Esophagus squamous epithelium (tissue), 5 donors: ENCODE measurements at places on chromosomes 16 and 17.

GRCh38 chr17:57352665-57353175 is 96.4 kb downstream of the MSI2 start:
- DNase-seq: no peak

GRCh38 chr16:77408607-77409006 is 26.2 kb downstream of the ADAMTS18 start:
- no peak for DNase-seq

GRCh38 chr16:82260212-82260795 is 90.3 kb upstream of the MPHOSPH6 start:
- no peak for DNase-seq

DNA sequence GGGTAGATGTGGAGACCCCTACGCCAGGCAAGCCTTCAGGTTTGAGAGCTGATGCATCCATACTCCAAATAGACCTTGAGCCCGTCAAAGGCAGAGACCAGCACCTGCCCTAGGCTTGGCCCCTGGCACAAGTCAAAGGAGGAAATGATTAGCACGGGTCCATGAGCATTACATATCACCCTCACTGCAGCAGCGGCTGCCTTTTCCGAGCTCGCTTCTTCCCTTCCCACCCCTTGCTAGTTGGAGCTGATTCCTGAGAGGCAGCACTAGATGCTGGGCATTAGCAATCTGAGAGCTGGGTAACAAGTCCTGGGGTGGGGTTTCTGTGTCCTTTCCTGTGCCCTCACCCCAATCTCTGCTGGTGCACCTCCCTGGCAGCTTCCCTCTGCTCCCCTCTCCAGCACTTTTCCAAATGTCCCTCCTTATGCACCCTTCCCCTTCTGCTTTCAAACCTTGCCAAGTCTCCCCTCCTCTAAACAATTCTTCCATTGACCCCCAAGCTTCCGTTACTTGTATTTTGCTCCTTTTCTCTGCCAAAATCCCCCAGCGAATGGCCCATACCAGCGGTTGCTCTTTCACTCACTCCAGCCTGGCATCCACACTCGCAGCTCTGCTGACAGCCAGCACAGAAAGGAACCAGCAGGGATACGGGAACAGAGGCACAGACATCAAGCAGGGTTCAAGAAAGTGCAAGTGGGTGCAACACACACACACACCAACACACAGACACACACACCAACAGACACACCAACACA is 3.0 kb downstream of the CDRT4 start:
- DNase-seq: no peak

DNA sequence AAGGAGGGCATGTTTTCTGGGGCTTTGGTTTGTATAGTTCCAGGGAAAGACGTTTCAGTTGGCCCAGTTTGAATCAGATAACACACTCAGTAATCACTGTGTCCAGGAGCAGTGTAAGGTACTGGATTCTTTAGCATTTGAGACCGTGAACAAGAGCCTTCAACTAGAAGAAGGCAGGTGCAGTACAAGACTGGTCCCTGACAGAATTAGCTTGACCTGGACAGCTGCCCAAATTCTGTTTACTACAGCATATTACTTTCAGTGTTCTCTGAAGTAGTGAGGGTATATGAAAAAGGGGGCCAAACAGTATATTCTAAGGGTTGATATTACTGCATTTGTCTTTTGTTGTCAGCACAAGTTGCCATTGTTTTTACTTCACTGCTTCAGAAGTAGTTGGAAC is 81.3 kb downstream of the COX10 start:
- DNase-seq: no peak

DNA sequence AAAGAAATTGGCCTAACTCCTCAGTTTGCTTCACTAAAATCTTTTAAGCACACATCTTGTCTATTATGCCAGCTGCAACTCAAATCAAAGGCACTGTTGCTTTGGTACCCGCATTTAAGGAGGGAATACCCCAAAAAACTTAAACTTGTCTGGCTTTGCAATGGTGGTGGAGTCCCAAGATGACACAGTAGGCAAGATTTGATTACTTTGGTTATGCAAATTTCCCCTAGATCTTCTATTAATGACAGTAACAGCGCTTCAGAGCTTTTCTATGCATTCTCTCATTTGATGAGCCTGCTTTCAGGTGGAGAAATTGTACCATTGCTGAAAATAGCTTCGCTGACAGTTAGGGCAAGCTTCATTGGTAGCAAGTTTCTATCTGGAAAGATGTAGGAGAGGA is 27.2 kb downstream of the WWOX start:
- no peak for DNase-seq

- DNase-seq: no peak
These were observed 31.3 kb downstream of the KDM8 start for GRCh38 chr16:27234603-27235002.

GRCh38 chr17:67441896-67442219 is 64.8 kb downstream of the PITPNC1 start:
- DNase-seq: no peak

DNA sequence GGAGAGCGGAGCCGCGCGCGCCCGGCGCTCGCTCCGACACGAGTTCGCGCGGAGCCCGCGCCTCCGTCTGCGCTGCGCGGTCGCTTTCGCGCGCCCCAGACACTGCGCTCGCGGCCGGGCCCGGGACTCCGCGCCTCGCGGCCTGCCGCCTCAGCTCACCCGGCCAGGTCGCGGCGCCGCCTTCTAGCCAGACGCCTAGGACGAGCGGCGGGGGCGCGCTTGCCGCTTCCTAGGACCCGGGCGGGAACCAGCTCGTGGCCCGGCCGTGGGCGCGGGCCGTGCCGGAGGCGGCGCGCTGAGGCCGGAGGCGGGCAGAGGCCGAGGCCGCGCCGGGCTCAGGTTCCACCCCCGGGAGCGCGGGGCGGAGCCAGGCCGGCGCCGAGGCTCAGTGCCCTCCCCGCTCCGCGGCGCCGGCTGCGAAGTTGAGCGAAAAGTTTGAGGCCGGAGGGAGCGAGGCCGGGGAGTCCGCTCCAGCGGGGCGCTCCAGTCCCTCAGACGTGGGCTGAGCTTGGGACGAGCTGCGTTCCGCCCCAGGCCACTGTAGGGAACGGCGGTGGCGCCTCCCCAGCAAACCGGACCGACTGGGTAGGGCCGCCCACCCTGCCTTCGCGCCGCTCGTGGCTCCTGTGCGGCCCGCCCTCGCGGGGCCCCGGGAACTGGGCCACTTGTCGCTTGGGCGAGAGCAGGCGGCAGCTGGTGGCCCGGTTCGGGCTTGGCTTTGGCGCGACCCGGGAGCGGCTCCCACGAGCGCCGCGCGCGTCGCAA is at the start of gene SPHK1:
Gene SPHK1 (plus strand): TSS at position 388 of the 765 bp plus-strand sequence. CDS start 1,036 bp downstream, outside the sequence.
- no peak for DNase-seq

- no peak for DNase-seq
These were observed 26.1 kb upstream of the ABCA8 start for GRCh38 chr17:68981288-68981687.

DNA sequence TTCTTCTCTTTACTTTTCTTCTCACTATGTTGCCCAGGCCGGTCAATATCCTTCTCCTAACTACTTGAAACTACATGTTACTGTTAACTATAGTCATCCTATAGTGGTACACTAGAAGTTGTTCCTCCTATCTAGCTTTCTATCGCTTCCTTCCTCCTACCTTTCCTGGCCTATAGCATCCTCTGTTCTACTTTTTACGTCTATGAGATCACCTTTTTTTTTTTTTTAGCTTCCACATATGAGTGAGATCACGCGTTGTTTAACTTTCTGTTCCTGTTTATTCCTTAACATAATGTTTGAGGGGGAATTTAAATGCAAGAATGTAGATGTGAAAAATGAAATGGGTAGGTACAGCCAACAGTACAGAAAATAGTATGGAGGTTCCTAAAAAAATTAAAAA is 30.5 kb upstream of the YPEL2 start:
- DNase-seq: no peak

GRCh38 chr17:68035131-68035522 is 408 bp upstream of the KPNA2 start:
- peak; percentile 80 for DNase-seq

DNA sequence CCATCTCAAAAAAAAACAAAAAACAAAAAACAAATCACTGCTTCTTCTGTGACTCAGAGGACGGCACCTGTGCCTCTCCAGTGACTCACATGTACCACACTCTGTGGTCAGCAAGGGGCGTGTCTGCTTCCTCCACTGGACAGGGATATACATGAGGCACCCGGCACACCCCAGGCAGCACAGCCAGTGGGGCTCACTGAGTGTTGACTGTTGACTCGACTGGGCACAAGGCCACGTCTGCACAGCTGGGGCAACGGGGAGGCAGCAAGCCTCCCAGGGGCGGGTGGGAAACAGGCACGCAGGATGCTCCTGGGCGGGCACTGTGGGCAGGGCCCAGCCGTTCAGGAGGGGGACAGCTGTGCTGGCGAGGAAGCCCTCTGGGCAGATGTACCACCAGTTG is 64.1 kb downstream of the TIMM22 start:
- DNase-seq: no peak

DNA sequence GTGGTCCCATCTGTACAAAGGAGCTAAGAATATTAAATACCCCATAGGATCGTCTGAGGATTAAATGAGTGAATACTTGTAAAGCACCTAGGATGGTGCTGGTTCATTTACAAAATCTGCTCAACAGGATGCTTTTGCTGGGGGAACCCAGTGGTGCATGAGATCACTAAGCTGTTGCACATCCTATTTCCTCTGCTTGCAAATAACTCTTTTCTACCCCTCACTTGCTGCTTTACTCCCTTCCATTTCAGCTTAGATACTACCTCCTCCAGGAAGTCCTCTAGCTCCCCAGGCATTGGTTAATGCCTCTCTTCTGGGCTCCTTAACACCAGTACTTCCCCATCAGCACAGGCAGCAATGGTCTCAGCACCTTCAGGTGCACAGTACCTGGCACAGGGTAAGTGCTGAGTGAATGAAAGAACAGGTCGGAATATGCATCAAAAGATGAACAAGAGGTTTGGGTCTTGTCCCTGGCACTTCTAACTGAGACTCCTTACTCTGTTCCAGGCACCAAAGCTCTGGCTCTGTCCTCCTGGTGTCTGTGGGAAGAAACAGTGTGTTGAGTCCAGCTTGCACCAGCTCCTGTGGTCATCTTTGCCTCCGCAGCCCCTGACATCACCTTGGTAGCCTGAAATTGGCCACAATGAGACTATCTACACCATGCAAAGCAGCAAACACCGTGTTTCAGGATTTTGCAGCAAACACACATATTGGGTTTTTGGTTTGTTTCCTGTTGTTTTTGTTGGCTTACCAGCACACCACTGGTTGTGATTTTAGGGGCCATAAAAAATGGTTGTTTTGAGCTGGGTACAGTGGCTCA is 24.1 kb upstream of the IL21R start:
- DNase-seq: no peak

DNA sequence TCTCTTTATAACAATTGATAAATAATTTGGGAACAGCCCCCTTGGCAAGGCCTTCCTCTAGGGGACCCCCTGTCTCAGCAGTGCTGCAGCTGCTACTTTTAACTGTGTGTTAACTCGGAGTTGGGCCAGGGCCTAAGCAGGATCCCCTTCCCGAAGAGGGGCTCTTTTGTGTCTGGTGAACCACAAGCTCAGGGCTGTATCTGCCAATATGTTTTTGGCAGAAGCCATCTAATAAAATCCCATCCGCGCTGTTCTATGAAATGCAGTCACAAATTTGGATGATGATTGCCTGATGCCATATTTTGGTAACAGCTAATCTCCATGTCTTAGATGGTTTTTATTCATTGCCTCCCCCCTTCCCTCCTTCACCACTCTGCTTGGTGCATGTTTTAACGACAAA is 267.7 kb downstream of the FTO start:
- no peak for DNase-seq

GRCh38 chr16:67184453-67184994 is 761 bp upstream of the MATCAP1 start:
- DNase-seq: no peak

DNA sequence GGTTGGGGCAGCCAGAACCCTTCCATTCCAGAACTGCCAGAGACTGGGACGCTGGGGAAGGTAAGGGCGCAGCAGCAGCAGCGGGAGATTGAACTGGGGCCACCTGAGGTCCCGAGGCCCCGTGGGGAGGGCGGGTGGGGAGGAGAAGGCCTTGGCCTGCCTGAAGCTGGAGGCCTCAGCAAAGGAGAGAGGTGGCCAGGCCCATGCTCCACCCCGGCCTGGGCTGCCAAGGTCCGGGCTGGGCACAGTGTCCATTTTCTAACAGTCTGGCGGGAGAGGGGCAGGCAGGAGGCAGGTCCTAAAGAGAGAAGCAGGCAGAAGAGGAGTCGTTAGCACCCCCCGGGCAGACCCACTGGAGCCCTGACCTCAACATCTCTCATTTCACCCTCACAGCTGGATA is 1.1 kb upstream of the GDPD3 start:
- DNase-seq: no peak

DNA sequence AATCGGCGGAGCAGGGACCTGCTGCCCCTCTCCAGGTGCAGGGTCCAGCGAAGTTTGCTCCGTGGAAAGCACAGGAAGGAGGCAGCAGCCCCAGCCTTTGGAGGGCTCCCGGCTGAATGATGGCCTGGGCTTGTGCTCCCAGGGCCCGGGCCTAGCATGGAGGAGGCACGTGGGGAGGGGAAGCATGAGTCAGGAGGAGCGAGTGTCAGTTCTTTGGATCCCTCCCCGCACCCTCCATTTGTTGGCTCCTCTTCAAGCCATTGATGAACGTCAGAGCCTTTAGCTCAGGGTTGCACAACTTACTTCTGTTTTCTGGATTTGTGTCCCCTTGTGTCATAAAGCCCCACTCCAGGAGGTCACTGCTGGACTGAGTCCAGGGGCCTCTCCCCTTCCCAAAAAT is 25.8 kb downstream of the TTYH2 start:
- DNase-seq: no peak

GRCh38 chr16:51761001-51761400 is 609.9 kb upstream of the SALL1 start:
- DNase-seq: no peak
